ENCODE measurements at places on chromosomes 6 and 20. TPM values are rescaled to one million over a fixed set of nuclear protein-coding genes. Genes with fewer than 3 reads are reported as not detected.

The EYA2 gene
- 1.9 TPM for total RNA-seq

DNA sequence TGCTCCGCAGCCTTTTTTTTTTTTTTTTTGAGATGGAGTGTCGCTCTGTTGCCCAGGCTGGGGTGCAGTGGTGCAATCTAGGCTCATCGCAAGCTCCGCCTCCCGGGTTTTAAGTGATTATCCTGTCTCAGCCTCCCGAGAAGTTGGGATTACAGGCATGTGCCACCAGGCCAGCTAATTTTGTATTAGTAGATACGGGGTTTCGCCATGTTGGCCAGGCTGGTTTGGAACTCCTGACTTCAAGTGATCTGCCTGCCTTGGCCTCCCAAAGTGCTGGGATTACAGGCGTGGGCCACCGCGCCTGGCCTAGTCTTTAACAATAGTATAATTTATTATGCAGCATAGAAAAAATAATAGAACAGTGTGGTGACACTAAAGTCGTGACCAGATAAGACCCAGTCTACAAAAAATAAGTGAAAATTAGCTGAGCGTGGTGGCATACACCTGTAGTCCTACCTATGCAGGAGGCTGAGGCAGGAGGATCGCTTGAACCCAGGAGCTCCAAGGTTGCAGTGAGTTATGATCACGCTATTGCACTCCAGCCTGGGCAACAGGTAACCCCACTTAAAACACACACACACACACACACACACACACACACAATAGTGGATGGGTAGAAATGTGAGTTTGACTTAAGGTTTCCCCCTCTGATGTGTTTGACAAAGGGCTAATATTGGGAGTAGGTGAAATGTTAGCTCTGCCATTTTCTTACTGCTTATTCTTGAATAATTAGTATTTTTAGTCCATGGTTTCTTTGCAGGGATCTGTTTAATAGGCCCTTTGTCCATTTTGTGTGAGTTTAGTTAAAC is 6.5 kb downstream of the PIM1 start:
- DNase-seq: no peak

The POU5F1 gene
- 1.1 TPM for total RNA-seq

The RNF39 gene
- total RNA-seq: not detected

DNA sequence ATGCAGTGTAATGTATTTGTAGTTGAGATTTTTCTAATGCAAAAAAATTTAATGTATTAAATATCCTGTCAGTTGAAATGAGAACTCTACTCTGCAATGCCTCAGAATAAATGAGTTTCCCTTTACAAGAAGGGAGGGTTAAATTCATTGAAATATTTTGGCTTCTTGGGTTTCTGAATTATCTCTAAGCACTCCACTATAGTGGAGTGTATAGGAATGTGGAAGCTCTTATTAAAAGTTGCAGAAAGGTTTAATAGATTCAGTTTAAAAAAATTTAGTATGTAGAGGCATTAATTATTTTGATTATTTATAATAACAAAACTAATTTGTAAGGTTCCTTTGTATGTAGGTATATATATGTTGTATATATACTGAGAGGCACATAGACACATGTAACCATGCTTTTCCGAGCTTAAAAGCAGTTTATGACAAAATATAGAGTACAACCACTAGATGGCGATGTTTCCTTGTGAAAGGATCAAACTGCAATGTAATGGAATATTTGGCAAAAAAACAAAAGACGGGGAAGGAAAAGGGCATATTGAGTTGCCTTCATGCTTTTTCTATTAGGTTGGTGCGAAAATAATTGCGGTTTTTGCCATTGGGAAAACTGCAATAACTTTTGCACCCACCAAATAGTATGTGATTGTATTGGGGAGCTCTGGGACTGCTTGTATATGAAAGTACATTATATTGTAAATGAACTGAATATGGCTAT is 144.2 kb downstream of the MYO6 start:
- peak; percentile 25 for DNase-seq

The COL9A3 gene
- 46.6 TPM for total RNA-seq

DNA sequence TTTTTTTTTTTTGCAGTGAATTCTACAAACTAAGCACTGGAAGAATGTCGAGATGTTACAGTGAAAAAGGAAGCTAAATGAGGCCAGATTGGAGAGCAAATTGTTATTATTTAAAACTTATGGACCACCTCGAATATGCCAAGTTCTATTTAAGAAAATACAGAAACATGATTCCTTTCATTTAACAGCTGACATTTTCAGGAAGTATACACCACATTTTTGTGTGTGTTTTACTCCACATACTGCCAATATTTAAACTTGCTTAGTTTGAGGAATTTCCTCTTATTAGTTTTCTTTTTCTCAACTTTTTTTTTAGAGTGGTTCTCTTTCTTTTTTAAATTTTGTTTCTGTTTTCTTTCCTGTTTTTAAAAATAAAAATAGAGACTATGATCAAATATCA is 37.0 kb upstream of the GCLC start:
- no peak for DNase-seq

DNA sequence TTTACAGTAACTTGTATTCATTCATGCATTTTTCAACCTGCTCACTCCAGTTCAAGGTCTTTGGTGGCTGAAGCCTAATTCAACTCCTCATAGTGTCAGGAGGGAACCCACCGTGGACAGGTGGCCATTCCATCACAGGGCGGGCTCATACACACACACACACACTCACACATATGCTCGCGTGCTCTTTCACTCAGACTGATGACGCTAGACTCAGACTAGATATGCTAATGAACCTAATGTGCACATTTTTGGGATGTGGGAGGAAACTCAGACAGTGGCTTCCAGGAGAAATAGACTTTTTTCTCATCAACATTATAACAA is 56.7 kb downstream of the TRIM27 start:
- DNase-seq: no peak

The FOXC1 gene
- total RNA-seq: 6.7 TPM

The VSX1 gene
- total RNA-seq: 0.21 TPM

- DNase-seq: no peak
Observed at GRCh38 chr20:49824206-49824605, 11.6 kb downstream of the SLC9A8 start.

The BMP2 gene
- 0.23 TPM for total RNA-seq

Measured in Panc1 (cell line).